RKO (cell line): ENCODE measurements at places on chromosomes 1 and 21.

- DNase-seq: peak; percentile 28
Observed at GRCh38 chr1:169892176-169892926, 1.3 kb downstream of the SCYL3 start.

DNA sequence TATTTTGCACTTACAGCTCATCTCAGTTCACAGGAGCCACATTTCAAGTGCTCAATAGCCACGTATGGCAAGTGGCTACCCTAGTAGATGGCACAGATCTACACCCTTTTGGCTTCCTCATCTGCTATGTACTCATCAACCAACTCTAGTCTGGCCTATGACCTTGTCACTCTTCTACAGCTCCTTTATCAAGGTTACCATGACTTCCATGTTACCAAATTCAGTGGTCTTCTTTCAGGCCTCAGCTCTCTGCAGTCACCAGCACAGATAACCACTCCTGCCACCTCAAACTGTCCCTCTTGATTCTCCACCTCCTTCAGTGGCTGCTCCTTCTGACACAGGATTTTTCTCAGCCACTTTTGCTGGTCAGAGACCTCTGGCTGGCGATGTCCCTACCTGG is 11.7 kb upstream of the USP48 start:
- no peak for DNase-seq

- no peak for DNase-seq
Observed at GRCh38 chr1:233566886-233567285, 47.0 kb upstream of the KCNK1 start.

DNA sequence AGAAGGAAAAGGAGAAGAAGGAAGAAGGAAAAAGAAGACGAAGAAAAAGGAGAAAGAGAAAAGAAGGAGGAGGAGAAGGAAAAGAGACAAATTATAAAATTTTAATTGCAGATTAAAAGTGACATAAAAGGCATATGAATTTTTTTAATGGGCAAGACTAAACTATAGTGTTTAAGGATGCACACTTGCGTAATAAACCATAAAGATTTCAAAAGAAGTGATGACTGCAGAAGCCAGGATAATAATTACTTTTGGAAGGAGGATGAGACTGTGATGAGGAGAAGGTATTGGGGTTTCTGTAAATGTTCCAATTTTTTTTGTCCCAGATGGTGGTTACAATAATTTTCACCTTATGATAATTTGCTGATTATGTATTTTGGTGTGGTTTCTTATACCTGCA is 243.1 kb upstream of the PKN2 start:
- no peak for DNase-seq

GRCh38 chr1:10236405-10237156 is 26.2 kb downstream of the KIF1B start:
- DNase-seq: no peak

DNA sequence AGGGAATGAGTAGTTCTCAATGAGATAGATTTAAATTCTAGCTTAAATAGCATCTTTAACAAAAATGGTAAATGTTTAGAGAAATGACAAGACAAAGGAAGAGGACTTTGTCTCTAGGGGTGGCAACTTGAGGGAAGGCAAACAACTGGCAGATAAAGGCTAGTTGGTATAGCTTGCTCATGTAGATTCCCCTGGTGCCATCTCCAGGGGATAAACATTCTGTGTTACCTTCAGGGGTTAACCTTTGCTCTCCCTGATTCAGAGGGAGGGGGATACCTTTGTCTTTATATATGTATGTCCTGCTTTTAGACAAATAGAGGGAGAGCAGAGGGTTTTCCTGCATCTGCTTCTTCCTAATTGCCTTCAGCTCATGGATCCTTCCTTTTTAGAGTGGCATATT is 153.7 kb upstream of the L1TD1 start:
- no peak for DNase-seq

DNA sequence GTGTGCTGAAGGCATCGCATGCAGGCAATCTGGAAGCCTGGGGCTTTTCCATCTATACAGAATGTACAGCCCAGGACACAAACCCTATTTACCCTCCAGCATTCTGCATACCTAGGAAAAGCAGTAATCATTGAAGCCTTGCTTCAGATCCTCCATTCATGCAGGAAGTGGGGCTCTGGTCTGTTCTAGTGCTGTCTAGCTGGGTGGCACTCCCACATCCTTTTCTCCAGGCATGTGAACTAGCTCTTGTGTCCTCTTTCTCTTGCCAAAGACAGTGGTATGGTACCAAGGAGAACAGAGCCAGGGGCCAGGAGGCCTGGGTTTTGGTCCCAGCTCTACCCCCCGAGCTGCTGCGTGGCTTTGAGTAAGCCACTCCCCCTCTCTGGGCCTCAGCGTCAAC is 21.7 kb downstream of the LRP8 start:
- DNase-seq: no peak

DNA sequence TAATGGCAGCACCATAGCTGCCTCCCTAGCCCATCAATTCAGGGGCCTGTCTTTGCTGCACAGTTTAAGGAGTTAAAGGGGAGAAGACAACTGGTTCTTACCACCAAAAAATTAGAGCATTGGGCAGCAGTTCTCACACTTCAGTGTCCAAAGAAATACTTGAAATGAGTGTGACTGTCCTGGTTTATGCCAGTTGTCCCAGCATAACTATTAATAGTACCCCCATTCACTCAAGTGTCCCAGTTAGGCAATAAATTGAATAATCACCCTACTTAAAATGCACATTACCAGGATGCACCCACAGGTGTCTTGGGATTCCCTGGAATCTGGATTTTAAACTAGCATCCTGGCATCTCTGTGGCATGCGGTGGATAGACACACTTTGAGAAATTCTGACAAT is 51.1 kb downstream of the FAM163A start:
- DNase-seq: no peak

DNA sequence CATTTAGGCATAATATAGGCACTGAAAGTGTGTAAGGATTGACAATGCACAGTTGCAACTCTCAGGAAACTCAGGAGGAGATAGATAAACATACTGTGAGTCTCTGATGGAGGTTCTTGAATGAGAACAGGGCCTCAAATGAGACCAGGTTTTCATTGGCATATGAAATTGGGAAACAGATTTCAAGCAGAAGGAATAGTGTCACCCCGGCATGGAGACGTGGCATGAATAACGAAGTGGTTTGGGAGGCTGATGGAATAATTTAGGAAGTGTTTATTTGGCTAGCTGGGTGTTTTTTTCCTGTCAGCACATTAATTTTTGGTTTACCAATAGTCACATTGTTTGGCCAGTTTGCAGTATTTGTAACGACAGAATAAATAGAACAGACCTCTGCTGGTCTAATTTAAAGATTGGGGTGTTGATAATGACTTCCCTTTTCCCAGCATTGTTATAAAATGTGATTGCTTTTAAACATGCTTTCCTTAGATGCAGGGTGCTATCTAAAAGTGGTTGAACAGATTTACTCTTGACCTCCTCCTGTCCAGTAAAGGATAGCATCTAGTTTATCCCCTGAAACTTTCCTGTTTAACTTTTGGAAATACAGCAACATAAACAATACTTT is 132.0 kb downstream of the C1orf21 start:
- DNase-seq: no peak

GRCh38 chr1:107750364-107750959 is 214.5 kb downstream of the VAV3 start:
- DNase-seq: peak; percentile 40

DNA sequence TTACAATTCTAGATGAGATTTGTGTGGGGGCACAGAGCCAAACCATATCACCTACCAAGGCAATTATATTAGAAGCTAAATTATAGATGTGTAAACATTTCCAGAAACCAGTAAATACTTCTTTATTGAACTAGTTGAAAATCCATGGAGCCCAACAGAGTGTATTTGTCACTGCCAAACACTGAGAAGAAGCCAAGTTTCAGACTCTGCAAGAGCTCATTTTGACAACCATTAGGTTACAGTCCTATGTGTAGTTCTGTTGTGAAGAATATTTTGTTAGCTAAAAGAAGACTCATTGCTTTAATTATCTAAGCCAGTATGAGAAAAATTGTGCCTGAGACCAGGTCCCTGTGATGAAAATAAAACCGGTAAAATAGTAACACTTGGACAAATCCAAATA is 358.9 kb upstream of the SGIP1 start:
- no peak for DNase-seq

- DNase-seq: no peak
Observed at GRCh38 chr1:38092256-38092655, 45.7 kb upstream of the POU3F1 start.

GRCh38 chr1:200753650-200754198 is 15.0 kb downstream of the CAMSAP2 start:
- no peak for DNase-seq

- no peak for DNase-seq
Observed at GRCh38 chr1:63730211-63730610, 43.6 kb upstream of the ROR1 start.
